Endothelial cell of umbilical vein (primary cell): ENCODE measurements at places on chromosomes 7 and 10.
A peak's percentile ranks its signal among the peaks of the same experiment; 100 is the strongest.

- no peak for DNase-seq
Measured at GRCh38 chr7:2383543-2384274, 19.7 kb upstream of the CHST12 start.

DNA sequence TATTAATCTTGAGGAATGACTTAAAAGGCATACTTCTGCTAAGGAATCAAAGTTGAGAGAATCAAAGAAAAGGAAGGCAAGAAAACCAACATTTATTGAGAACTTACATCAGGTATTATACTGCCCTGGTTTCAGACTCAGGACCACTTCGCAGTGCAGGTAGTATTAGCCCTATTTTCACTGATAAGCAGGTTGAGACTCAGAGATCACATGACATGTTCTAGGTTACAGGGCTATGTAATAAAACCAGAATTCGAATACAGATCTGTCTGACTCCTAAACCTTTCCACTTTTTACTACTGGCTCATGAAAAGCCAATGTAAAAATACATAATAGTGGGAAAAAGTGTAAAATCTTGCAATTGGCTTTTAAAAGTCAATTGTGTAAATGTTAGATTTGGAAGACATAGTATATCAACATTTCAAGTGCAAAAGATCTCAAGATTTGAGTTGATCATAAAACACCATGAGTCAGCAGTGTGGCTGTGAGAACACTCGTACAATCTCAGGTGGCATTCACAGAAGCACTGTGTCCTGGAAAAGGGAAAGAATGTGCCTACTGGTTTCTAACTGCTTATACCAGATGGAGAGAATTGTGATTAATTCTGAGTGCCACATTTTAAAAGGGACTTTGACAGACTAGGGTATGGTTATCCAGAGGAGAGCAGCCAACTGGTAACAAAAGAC is 195.8 kb upstream of the MKLN1 start:
- no peak for DNase-seq

- DNase-seq = peak; percentile 45
Measured at GRCh38 chr10:92849576-92850090, 1.3 kb downstream of the EXOC6 start.

- DNase-seq = no peak
Measured at GRCh38 chr10:103066141-103067098, 126.7 kb downstream of the NT5C2 start.

GRCh38 chr7:31094271-31094670 is 42.2 kb downstream of the ADCYAP1R1 start:
- DNase-seq = no peak

GRCh38 chr7:84297616-84298015 is 103.0 kb upstream of the SEMA3A start:
- no peak for DNase-seq

- no peak for DNase-seq
Measured at GRCh38 chr10:69572159-69573055, 815 bp downstream of the NEUROG3 start.

DNA sequence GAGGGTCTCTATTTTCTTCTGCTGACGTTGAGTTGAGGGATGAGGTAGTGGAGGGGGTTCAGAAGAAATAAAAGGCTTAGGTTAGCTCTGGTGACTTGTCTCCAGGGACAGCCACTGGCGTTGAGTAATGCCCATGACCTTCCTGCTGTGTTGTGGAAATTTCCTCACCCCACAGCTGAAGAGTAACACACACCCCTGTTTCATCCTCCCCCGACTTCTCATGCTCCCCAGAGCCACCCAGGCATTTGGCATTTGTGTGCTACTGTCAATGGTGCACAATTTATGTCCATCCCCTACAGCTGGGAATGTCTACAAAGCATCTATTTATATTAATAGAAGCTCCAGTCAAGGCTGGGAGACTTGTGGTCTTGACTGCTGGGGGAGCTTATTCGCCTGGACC is 4.7 kb upstream of the TMEM72 start:
- no peak for DNase-seq

- peak; percentile 28 for DNase-seq
Measured at GRCh38 chr10:86327954-86328725, 38.5 kb downstream of the GRID1 start.

DNA sequence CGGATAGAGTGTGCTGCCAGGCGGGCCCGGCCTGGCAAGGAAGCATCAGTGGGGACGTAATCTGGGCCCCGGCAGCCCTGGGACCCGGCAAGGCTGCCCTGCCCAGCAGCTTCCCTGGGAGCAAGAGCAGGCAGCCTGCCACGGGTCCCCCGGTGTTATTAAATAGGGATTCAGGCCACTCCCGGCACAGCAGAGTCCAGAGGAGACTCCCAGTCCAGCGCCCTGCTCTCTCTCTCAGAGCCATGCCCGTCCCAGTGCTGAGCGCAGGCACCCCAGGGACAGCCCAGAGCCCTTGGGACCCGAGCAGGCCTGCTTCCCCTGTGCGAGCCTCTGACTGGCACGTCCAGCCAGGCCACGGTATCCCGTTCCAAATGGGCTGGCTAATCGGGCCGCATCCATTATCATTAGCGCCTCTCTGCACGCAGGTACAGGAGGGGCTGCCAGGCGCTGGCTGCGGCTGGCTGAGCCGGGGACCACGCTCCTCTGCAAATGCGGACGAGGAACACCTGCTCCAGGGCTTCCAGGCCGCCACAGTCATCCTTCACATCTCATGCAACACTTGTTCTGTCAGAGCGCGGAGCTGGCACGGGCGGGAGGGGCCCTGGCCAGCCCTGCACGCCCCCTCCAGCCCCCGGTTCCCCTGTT is 344.2 kb upstream of the MKI67 start:
- no peak for DNase-seq

GRCh38 chr7:87604264-87604663 is 3.6 kb upstream of the ABCB1 start:
- DNase-seq = no peak

GRCh38 chr7:31019509-31019908 is 32.6 kb upstream of the ADCYAP1R1 start:
- DNase-seq = no peak

- peak; percentile 84 for DNase-seq
Measured at GRCh38 chr10:125048094-125048864, 106.4 kb downstream of the ZRANB1 start.

DNA sequence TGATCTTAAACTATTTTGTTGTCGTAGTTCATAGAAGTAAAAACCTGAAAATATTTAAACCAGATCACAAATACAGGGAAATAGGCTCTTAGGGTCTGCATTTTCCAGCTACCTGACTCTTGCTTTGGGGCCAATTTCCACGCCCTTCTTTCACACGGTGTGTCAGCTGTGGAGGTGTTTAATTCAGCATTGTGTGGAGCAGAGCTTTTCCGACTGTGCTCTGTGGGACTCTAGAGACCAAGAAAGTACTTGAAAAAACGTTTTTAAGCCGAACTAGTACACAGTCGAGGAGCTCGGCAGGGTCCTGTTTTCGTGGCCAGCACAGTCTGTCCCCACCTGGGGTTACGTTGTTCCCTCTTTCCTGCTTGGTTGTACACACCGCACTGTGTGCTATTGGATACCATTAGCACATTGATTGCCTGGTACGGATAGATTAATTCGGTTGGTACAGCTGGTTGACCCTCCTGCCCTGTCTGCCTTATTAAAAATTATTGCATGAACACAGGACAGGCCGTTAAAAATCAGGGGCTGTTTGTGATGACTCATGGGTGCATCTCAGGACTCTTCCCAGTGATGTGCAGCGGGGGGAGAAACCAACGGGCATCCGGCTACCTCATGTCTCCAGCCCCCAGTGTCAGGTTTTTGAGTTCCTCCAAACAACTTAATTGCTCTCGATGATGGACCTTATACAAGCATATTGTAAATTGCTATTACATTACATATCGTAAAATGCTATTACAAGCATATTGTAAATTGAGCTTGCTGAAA is 80.7 kb upstream of the BTBD16 start:
- no peak for DNase-seq
